ENCODE measurements at places on chromosomes 5 and 9.

GRCh38 chr5:159041444-159042198 lies 58.1 kb downstream of the EBF1 start:
- no peak for DNase-seq

- no peak for DNase-seq
These were observed 31.8 kb upstream of the FGF1 start for GRCh38 chr5:142717582-142718215.

DNA sequence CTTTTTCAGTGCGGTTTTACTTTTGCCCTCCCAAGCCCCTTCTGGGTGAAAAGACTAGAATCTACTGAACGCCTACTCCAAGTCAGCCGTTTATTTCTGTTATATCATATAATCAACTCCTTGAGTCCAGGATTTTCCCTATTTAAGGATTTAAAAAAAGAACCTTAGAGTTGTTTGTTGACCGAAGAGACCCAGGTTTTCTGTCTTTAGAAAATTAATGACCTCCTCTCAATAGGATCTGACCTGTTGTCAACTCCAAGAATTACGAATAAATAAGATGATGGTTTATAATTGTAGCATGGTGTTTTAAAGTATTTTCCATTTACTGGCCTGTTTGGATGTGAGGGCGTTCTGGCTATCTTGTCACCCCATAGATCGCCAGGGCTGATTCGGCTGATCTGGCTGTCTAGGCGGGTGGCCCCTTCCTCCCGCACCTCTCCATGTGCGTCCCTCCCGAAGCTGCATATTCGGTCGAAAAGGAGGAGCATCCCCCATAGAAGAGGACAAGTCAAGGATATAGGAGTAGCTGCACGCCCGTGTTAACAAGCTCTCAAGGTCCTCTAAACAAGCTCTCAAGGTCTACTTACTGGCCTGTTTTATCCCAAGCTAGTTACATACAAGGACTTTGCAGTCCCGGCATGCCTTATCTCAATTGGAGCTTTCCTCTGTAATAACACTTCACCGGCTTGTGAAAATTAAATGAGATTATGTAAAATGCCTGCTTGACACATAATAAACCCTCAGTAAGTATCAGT lies 1.1 kb upstream of the UBAP2 start:
- DNase-seq, result peak; percentile 0

- peak; percentile 46 for DNase-seq
These were observed at the start of gene CDKN2B for GRCh38 chr9:22008717-22009505. TSS of gene CDKN2B (minus strand) at chr9:22009305. CDS start at chr9:22008953, 352 bp downstream.

- DNase-seq, result peak; percentile 74
These were observed 22.9 kb downstream of the NUDT12 start for GRCh38 chr5:103539376-103540330.

DNA sequence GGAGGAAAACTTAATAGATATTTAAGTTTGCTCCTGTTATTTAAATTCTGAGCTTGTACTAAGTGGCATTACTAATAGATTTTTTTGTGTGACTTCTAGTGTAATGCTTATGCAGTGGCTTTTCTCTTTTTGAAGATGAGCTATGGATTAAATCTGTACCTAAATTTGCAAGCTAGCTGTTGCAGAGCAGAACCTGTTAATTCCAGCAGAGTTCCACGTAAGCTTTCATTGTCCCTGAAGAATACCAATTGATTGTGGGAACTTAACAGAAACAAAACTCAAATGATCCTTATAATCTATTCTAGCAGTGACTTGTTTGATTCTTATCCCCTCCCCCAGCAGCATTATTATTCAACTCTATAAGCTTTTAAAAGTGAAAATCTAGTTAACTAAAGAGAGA lies 51.7 kb downstream of the MAN2A1 start:
- DNase-seq, result no peak

GRCh38 chr5:78046006-78046405 lies 248.5 kb downstream of the AP3B1 start:
- no peak for DNase-seq

- no peak for DNase-seq
These were observed 649 bp downstream of the AP3B1 start for GRCh38 chr5:78293851-78294247.

Measured in hematopoietic multipotent progenitor cell (in vitro differentiated cells).